SK-MEL-5 (cell line): ENCODE measurements at places on chromosomes 6 and 20.

DNA sequence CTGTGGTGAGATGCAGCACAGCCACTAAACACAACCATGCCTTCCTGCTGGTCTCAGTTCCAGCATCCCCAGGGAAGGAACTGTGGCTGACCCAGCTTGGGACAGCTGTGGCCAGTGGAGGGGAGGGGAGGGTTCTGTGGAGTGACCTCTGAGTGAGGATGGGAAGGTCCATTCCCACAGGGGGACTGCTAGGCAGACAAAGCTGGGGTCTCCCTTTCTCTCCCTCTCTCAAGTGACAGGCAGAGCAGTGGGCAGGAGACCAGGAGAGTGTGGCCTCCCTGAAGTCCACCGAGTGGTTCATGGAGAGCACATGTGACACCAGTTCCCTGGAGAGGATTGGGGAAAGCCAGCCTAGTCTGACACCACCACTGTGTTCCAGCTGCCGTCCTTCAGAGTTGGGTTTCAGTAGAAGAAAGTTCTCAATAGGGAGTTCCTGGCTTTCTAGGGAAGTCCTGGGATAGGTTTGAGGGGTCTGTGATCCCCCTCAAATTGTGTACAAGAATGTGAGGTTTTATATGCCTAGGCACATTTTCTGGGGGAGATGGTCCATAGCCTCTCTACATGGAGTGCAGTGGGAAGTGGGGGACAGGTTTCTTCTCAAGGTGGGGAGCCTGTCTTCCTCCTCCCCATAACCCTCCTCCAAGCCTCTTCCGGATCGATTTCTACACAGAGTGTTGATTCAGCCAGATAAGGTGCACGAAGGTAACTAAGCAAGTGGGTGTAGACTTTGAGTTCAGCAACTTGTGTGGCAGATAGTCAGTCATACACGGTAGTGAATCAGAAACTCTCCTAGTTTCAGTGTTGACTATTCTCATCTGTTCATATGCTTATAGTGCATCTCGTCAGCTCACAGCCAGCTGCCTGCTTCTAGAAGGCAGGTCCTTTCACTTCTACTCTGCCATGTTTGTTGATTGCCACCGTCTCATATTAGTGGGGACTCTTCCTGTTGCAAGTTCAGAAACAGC, 18.9 kb downstream of the MANBAL start:
- no peak for DNase-seq

- DNase-seq: no peak
Measured at GRCh38 chr20:38536310-38536709, 44.7 kb upstream of the ADIG start.

DNA sequence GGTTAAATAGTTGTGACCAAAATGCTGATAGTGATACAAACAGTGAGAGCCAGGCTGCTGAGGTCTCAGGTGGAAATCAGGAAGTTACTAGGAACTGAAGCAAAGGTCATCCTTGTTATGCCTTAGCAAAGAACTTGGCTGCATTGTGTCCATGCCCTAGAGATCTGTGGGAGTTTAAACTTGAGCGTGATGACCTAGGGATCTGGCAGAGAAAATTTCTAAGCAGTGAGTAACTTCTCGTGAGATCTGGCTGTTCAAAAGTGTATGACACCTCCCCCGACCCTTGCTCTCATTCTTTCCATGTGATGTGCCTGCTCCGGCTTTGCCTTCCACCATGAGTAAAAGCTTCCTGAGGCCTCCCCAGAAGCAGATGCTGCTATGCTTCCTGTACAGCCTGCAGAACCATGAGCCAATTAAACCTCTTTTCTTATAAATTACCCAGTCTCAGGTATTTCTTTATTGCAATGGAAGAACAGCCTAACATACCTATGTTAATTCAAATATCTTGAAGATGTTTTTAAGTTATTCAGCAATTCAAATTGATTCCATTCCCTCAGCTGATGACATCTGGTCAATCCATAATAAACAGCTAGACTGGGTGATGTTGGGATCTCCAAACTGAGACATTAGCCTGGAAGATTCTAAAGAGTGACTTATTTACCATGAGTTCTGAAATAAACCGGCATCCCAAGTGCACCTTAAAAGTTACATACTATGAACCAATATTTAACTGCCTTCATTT, 33.8 kb downstream of the KIF16B start:
- no peak for DNase-seq

- DNase-seq: no peak
Measured at GRCh38 chr6:107642095-107642860, 152.4 kb downstream of the SOBP start.

DNA sequence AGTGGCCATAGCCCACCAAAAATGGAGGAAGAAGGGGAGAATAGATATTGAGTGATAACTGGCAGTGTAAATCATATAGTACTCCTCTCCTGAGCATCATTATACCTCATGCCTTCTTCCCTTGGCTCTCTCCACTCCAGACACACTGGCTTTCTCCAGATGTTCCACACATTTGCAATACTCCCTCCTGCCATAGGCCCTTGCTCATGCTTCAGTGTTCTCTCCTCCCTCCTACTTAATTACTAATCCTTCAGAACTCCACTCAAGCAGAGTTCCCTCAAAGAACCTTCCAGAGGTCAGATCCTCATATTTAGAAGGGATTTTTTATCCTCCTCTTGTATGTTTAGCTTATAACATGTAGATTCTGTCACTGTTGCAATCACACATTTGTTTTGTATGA, 279.5 kb upstream of the SUPT3H start:
- no peak for DNase-seq
